ENCODE measurements at places on chromosomes 6 and 20.

- no peak for DNase-seq
Measured at GRCh38 chr20:62961310-62961783, 8.8 kb downstream of the SLC17A9 start.

GRCh38 chr20:45085289-45085688 is 15.6 kb downstream of the KCNS1 start:
- no peak for DNase-seq

DNA sequence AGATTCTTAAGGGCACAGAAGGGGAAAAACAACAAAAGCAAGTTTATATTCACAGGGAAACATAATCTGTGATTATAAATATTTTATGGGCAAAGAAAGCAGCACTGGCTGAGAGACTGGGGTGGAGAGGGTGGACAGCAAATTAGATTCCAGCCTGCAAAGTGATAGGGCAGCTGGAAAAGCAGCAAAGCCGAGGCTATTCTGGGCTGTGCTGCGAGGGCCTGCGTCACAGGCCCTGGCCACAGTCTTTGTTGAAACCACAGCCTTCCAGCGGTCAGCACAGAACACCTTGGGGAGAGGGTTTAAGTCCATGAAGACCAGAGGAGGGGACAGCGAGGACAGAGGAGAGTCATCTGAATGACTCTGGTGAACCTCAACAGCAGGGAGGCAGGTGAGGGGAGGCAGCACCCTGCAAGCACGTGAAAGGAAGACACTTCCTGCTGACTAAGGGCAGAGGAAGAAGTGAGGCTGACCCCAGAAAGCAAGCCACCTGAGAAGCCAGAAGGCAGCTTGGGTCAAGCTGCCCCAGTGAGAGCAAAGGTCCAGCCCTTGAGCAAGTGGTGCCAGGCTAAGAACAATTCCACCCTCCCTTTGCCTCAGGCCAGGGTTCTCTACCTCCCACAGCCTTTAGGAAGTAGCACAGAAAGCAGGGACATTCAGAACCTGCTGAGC is 17.1 kb downstream of the MRPL14 start:
- no peak for DNase-seq

- DNase-seq, result no peak
Measured at GRCh38 chr20:25320035-25320800, 70.4 kb downstream of the ABHD12 start.

GRCh38 chr20:37905671-37906613 is 3.0 kb downstream of the VSTM2L start:
- no peak for DNase-seq

DNA sequence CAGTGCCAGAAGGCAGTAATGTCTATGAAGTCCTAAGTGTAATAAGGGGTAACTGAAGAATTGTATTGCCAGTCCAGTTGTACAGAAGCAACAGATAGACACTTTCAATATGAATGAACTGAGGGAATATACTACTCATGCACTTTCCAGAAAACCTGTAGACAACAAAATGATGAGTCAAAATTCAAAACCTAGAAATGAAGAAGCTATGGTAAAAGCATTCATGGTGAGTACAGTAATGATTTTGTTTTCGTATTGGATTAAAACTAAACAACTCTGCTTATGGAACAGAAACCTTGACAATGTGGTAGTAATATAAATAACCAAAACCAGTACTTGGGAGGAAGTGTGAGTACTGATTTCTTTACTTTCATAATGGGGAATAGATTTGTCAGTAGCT is 35.0 kb downstream of the ARMC2 start:
- DNase-seq, result no peak

DNA sequence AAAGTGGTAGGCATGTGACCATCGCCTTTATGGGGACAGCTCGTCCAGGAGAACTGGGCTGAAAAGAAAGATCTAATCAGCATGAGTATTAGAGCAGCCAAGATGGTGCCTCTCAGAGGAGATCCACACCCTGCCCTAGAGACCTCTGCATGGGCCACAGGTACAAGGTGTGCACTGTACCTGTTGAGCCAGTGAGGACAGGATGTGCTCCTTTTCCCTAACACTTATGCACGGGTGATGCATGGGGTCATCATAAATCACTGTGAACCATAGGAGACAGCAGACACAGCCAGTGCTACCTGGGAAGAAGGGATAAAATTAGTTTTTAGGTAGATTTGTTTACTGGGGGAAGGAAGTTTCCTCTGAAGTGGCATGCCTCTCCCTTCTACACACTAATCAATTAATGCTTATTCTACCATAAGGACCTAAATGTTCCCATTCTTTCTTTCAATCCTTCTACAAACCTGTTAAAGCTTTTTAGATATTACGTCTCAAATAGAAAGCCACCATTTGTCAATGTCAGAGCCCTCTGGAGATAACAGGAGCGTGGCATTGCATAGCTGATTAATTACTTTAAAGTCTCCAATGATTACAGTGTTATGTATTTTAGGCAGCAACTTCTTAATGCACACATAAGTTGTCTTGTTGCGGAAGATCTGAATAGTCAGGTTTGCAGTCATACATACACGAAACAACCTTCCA is 13.6 kb downstream of the SLC17A2 start:
- no peak for DNase-seq

DNA sequence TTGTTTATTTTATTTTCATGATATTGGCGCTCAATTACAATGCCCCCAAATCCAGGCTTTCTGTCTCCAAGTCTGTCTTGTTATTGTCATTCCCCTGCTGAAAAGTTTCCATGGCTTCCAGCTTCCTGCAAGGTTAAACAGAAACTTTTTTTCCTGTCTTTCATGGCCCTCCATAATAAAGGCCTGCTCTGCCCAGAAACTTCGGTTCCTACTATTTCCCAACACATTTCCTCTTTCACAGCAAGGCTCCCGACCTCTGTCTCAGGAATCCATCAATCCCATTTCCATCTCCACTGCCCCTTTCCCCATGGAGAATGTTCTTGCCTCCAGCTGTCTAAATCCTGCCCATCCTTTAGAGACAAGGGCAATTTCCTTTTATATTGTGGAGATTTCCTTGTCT is 365.2 kb upstream of the JARID2 start:
- no peak for DNase-seq

DNA sequence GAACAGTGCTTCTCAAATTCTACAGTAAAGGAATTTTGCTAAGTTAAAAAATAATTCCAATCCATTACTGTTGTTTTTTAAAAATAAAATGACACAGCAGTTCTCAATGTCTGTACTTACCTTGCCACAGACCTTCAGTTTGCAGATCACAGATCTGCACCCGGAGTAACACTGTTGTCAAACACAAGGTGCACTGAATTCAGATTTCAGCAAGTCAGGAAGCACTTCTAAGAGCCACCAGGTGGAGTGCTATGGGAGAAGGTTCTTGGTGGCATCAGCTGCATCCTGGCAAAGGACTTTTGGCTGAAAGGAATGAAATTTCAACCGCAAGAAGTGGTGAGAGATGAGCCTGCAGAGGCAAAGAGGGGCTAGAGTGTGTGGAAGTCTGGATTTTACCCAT is 17.4 kb downstream of the RSPH4A start:
- DNase-seq, result no peak

DNA sequence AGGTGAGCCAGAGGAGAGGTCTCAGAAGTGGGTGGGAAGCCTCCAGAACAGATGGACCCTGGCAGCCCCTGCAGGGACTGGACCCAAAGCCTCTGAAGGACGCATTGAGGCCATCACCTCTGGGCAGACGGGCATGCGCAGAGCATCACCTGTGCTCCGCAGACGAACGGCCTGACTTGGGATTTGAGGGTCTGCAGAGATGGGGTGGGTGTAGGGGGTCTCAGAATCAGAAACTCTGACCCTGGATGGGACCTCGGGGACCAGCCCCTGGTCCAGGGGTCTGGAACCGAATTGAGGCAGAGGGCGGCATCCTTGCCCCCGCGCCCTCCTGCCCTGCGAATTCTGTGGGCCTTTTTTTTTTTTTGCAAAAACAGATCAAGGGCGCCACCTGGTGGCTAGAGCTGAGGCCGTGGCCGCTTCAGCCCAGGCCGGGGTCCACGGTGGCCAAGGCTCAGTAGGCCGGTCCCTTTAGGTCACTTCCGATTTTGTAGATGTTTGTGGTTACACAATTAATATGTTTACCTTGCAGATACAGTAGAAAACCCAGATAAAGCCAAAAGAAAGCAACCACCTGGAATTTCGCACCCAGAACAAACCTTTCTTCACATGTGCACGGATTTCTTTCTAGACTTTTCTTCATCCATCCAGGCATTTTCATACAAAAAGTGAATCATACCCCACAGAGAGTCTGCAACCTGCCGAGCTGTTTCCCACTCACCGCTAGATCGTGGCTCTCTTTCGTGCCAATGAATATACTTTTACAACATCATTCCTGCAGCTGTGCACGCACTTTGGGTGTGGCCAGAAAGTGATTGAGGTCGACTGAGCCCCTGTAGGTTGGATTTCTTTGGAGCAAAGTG is 25.9 kb downstream of the ZBP1 start:
- no peak for DNase-seq

DNA sequence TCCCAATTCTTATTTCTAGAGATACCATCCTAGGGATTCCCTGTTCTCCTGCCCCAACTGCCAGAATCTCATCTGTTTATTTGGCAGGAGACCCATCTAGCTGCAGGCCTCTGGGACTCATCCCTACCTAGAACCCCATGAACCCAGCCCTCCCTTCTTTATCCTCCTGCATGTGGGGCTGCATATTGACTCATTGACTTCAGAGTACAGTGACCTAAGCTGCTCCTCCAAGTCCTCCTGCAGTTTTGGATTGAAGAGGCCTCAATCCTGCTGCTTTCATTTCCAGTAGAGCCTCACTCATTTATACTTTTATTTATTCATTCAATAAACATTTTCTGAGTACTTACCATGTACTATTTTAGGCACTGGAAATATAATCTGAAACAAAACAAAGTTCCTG is 11.6 kb downstream of the TMEM200A start:
- DNase-seq, result no peak

DNA sequence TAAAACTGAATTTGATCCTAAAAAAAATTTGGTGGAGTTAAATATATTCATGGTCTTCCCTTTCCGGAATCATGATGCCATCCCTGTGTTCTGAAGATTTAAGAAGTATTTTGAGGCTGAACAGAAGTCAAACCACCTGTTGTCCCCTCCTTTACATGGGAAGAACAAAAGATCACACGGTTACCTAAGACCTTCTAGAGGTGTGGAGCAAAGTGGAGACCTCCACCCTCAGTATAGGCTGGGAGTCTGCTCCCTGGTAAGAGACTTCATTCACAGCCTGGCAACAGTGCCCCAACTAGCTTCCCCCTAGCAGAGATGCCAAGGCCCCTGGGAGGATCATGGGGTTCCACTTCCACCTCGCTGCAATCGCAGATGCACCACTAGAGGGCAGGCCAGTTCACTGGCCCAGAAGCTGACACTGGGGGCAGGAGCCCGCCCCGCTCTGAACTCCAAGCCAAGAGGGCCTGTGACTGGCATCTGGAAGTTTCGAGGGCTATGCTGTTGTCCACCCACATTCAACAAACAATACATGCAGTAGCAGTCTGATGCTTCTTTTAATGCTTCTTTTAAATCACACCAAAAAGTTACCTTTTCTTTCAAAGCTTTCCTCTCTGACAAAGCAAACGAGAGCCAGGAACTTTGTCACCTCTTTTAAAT is 19.5 kb upstream of the UBE2J1 start:
- no peak for DNase-seq

DNA sequence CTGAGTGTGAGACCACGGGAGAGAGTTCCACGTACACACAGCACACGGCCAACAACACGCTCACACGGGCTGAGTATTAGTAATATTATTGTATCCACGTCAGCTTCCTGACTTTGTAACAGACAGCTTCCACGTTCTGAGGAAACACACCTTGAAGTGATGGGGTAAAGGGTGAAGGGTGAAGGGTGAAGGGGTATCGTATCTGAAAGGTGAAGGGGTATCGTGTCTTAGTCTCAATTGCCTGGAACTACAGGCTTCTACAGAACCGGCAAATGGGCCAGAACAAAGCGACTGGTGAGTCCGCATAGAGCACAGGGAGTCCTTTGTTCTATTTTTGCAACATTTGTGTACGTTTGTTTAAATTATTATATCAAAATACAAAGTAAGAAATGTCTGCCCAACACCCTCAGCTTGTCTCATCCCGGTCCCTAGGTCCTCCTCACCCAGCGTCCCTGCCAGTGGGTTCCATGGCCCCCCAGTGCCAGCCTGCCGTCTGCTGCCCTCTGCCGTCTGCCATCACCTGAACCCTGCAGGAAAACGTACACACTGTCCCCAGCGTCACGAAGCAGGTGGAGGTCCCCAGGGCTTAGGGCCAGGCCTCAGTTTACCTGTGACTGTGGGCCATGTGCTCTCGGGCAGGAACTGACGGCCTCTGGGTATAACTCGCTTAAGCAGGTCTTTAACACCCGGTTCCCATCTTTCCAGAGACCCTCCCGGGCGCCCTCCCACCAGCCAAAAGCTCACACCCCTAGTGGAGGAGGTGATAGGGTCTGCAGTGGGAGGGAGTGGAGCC is 4.4 kb upstream of the HELZ2 start:
- no peak for DNase-seq

DNA sequence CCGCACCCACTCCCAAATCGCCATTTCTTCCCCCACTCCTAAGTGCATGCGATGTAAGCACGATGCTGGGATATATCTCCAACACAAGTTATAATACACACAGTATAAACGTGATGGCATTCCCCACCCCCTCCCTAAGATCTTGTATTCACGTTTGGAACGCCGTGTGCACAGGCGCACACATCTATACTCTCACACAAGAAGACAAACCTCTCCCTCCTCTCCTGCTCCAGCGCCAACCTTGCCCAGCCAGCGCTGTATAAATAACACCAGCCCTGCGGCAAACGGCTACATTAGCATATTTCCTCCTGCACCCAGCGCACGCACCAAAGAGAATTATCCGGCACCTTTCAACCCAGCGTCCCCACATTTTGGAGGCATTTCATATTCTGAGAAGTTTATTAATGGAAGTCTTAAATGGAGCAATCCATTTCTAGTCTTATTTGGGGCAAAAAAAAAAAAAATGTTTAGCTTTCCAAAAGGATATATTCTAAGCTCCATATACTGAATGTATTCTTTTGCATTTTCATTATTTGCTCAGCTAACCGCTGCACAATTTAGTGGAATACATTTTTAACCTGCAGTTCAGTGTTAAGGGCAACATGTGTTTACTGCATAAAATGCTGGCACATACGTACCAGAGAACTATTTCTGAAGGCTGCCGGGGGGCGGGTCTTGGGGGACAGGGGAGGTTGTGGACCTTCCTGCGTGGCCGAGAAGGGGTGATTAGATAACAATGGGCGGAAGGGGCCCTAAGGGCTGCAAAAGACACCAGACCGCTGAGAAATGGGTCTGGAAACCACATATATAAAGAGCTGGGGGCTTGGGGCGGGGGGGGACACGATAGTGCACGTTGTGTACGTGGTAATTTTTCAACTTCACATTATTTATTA is 1.1 kb upstream of the SLC22A23 start:
- no peak for DNase-seq

DNA sequence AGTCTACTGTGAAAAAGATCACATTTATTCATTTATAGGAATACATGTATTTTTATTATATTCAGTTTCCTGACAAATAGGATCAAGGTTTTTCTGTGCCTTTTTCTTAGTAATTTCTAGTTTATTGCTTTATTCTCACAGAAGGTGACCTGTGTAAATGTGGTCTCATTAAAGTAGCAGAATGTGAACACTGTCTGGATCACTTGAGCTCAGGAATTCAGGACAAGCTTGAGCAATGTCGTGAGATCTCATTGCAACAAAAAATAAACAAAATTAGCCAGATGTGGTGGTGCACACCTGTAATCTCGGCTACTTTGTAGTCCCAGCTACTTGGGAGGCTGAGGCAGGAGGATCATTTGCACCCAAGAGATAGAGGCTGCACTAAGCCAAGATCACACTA is 516.7 kb downstream of the CDKAL1 start:
- DNase-seq, result no peak
